ENCODE measurements at places on chromosomes 6 and 20.

DNA sequence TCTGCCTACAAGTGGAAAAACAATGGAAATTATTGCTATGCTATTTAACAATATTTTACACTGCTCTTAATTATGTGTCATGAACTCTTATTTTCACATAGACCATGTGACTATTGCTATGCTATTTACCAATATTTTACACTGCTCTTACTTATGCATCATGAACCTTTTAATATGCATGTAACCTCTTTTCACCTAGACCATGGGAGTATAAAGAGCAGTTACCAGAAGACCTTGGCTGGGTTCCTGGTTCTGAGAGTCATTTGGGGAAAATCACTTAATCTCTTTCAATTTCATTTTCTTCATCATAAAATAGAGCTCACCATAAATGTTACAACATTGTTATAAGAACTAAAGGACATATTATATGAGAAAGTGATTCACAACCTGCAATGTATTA is 223.8 kb upstream of the RNF217 start:
- DNase-seq, result no peak

GRCh38 chr6:101126501-101126900 is 245.4 kb upstream of the ASCC3 start:
- no peak for DNase-seq

GRCh38 chr6:11460837-11461661 is 76.5 kb upstream of the TMEM170B start:
- no peak for DNase-seq

DNA sequence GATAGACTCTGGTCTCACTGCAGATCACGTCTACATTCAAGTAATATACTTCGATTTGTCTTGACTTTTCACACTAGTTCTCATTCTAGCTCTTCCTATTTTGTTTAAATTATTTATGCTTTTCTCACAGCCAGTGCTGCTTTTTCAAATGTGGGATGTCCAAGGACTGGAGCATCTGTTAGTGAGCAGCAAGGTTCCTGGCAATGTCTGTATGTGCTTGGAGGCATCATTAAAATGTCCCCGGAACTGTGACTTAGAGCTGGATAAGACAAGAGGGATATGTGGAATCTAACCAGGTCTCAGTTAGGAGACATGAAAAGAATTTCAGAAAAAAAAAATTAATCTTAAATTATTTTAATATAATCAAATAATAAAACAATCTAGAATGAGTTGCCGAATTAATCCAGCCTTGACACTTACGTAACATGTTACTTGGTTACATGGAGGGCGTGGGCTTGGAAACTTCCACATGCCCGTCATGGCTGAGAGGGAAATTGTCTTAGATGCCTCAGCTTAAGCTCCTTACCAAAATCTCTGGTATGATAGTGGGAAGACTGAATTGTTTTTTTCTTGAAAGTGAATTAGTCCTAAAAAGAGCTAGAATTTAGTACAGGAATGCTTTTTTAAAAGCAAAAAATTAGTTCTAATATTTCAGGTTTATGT is 21.4 kb upstream of the CARMIL1 start:
- DNase-seq, result no peak

DNA sequence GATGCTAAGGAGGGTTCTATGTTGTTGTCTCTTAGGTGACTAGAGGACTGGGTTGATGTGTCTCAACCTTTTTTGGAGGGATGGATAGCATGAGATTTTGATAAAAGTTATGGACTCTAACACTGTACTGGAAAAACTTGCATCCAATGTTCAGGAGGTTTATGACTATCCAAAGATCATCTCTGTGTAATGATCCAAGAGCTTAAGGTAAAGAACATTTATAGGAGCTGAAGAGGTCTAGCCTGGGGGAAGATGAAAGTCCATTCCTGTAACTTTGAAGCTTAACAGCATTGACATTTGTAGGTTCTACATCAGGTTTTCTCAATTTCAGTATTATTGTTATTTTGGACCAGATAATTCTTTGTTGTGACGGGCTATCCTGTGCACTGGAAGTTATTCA is 48.9 kb downstream of the ESF1 start:
- DNase-seq, result no peak

GRCh38 chr20:2693286-2694007 is 867 bp downstream of the EBF4 start:
- DNase-seq, result peak; percentile 44

GRCh38 chr6:29938746-29939508 is 3.4 kb upstream of the HLA-A start:
- DNase-seq, result no peak

DNA sequence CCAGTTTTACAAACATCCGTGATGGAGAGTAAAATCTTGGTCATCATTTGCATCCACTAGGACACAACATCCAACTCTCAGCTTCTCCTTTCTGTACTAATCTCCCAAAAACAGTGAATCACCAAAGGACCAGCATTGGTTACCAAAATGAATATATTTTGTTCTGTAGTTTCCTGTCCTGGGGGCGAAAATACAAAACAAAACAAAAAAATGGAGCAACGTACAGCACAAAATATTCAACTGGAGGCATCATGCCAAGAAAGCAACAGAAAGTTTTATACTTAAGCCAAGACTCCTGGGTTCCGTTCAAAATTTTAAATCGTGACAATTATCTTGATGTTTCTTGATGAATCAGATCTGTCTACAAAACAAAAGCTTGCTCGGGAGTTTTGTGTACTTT is 126.6 kb upstream of the CCDC28A start:
- no peak for DNase-seq

DNA sequence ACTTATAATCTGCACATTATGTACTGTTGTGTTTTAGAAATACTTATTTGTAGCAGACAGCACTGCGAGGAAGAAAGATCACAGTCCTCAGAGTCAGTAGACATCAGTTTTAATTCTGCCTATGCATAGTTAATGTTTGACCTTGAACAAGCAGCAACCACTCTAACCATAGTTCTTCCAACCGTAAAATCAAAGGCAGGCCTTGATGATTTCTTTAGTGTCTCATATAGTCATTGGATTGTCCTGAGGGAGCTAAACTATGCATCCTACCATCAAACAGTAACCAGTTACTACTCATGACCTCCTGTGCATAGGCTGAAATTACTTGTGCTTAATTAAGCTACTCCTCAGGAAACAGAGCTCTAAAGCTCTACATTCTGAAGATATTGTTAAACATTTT is 294.8 kb upstream of the STXBP5 start:
- DNase-seq, result no peak

GRCh38 chr20:42474646-42475045 is 715.1 kb downstream of the PTPRT start:
- DNase-seq, result no peak

- no peak for DNase-seq
Observed at GRCh38 chr20:52309181-52309580, 117.6 kb upstream of the ZFP64 start.

GRCh38 chr6:166010136-166010960 is 157.3 kb downstream of the TBXT start:
- no peak for DNase-seq

GRCh38 chr20:61546641-61547040 is 294.6 kb downstream of the CDH4 start:
- no peak for DNase-seq

- DNase-seq, result no peak
Observed at GRCh38 chr20:20404633-20405032, 36.7 kb downstream of the INSM1 start.

- DNase-seq, result no peak
Observed at GRCh38 chr6:40722553-40723258, 135.5 kb upstream of the LRFN2 start.

DNA sequence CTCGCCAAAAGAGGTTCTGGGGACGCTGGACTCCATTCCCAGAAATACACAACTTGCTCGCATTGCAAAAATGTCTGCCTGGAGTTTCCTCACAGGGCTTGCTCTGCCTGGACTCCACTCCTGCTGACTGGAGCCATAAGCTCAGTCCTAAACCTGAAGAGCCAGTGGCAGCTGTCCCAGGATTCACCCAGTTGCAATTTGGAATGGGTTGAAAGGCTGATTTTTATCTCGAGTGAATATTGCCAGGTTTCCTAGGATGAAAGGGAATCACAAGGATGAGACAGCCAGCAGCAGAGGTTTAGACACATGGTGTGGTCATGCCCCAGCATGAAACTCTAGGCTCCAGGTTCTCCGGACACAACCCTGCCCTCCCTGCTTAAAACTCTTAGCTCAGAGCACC is 223.3 kb downstream of the BMP7 start:
- no peak for DNase-seq

DNA sequence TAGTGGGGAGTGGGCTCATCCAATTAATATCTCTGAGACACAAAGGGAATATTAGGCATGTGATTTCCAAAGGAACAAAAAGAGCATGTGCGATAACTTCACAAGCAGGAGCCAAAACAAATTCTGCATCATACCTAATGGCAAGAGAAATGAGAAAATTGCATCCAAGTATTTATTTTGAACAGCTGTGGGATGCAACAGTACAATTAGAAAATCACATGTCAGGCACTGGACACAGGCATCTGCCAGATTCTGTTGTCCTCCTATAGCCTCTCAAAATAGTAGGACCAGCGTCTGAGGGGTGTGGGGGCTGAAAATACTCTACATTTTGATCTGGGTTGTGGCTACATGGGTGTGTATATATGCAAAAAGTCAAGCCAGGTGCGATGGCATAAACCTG is 66.3 kb downstream of the EDN1 start:
- DNase-seq, result no peak

DNA sequence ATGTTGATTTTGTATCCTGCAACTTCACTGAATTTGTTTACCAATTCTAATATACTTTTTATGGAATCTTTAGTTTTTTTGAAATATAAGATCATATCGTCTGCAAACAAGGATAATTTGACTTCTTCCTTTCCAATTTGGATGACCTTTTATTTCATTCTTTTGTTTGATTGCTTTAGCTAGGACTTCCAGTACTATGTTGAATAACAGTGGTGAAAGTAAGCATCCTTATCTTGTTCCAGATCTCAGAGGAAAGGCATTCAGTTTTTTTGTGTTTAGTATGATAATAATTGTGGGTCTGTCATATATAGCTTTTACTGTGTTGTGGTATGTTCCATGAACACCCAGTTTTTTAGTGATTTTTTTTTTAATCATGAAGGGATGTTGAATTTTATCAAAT is 75.7 kb downstream of the GCLC start:
- DNase-seq, result no peak

DNA sequence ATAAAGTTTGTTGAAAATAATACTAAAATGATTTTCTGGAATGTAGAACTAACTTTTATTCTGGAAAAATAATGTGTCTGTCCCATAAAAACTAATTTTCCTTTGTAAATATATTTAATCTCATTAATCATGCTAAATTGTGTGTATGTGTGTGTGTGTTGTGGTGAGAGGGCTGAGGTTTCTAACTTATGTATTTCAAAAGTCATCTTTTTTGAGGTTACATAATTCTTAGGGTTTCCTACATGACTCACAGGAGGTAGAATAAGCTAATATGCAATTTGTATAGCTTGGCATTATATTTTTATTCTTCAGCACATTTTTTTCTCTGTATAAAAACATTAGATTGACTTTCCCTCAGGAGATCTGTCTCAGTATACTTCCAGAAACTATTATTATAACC is 64.1 kb upstream of the CLVS2 start:
- DNase-seq, result no peak

GRCh38 chr20:63132131-63132714 is 83.7 kb downstream of the YTHDF1 start:
- DNase-seq, result no peak

DNA sequence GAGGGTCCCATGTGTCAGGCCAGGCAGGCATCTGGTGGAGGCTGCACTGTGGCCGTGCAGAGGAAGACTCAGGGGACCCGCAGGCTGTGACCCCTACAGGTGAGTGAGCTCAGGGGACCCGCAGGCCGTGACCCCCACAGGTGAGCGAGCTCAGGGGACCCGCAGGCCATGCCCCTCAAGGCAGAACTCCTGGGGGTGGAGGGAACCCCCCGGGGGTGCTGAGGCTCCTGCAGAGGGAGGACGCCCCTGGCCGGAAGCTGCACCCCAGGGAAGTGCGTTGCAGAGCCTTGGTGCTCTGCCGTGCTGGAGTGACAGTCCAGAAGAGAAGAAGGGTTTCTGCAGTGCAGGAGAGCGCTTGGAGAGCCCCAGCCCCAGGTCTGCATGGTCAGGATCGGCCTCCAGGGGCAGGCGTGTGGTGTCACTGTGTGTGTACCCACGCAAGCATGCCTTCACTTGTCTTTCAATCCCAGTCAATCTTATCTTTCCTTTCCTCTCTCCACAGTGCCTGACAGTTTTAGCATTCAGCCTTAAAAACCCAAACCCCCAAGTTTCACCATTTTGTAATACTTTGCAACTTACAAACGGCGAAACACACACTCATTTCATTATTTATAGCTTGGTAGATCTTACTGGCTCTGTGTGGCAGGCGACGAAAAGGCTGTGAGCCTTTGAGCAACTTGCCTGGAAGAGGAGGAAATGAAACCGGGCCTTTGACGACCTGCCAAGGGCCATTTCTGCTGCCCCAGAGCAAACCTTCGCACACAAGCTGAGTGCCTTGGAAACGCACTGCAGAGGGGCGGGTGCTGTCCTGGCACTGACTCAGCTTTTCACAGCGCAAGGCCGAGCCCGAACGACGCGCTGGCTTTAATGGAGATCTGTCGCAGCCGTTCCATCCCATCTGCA is 101.4 kb upstream of the AGPAT4 start:
- no peak for DNase-seq

- DNase-seq, result no peak
Observed at GRCh38 chr6:143195349-143195845, 134.7 kb downstream of the AIG1 start.

DNA sequence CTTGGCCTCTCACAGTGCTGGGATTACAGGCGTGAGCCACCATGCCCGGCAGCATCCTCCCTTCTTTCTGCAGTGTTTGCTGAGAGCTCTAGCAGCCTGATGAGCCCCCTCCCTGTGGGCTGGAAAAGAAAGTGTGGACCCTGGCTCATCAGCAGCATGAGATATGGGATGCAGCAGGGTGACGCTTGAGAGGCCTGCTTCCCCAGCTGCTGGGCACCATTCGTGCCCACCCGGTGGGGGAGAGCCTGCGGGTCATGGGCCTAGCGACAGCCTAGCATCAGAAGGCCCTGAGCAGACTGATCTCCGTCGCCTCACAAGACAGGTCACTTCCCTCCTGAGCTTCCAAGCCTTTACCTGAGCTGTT is 16.0 kb upstream of the CCDC167 start:
- no peak for DNase-seq

DNA sequence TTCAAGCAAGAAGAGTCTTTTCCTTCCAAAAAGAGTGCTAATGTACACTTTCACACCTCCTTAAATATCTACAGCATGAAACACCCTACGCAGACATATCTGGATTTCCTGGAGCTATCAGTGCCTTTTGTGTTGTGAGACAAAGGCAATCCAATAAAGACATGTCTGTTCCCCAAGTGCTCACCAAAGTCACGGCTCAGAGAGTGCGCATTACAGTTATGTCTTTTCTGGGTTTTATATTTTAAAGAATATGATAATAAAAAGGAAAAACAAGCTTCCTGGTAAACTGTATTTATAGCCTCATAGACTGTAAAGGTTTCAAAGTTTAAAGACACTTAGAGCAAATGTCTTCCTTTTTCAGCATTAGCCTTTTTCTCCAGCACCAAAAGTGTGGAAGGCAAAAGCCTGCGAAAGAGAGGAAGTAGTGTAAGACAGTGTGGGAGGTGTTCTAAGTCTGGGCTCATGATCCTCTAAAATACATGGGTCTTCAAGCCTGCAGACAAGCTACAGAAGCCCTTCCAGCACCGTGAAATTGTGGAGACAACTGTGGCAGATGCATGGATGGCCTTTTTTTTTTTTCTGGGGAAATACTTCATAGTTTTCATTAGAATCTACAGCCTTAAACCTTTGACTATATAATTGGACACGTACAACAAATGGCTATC is 135.0 kb upstream of the SLC35B3 start:
- no peak for DNase-seq

GRCh38 chr6:33124947-33125346 is 49.2 kb downstream of the HLA-DPB1 start:
- no peak for DNase-seq

Measured in activated CD4-positive, alpha-beta T cell treated with anti-CD3 and anti-CD28 coated beads, Interleukin-2, amount 50 U/mL, for 1 hour (primary cell).